ENCODE measurements at places on chromosomes 13 and 19. TPM values are rescaled to one million over a fixed set of nuclear protein-coding genes. Genes with fewer than 3 reads are reported as not detected.

Gene SIRT6
- 115 TPM for total RNA-seq

Gene DZIP1
- total RNA-seq: 61.9 TPM

Gene TTYH1
- not detected for total RNA-seq

Gene CYP2F1
- not detected for total RNA-seq

GRCh38 chr19:35436477-35437405 lies 11.3 kb upstream of the FFAR2 start:
- DNase-seq: peak; percentile 58
- no peaks in the 10 kb centered on the region for H3K36me3 ChIP-seq
- H3K27me3 ChIP-seq: no peaks in the 10 kb centered on the region
- H3K27ac ChIP-seq: peak overlapping the region; percentile 78

GRCh38 chr13:40776681-40777165 lies 5.7 kb upstream of the MRPS31 start:
- H3K4me1 ChIP-seq: no peaks in the 10 kb centered on the region
- no peaks in the 10 kb centered on the region for H3K27me3 ChIP-seq
- H3K36me3 ChIP-seq: no peaks in the 10 kb centered on the region
- no peak overlapping the region for H3K4me3 ChIP-seq
- peak; percentile 76 for DNase-seq

DNA sequence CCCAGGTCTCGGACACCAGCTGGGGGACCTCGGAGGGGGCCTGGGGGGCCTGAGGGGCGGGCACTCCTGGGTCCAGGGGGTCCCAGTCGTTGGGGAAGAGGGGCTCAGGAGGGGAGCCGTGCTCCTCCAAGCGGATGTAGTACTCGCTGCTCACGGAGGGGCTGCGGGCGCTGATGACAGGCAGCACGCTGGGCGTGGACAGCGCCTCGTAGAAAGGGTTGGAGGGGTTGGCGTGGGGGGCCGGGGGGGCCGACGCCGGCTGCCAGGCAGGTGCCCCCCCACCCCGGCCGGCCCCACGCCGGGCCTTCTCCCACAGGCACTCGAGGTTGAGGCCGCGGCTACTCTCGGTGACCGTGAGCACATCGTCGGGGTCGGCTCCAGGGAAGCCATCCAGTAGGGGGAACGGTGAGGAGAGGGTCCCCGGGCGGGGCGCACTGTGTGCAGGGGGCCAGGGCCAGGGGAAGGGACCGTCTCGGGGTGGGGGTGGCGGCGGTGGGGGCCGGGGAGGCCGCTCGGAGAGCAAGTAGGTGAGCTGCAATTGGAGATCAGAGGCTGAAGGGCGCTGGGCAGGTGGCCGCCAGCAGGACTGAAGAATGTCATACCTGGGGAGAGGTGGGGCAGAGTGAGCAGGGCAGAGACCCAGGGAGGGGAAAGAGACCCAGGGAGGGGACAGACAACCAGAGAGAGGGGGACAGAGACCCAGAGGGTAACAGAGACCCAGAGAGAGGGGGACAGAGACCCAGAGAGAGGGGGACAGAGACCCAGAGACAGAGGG lies 12.1 kb downstream of the LMTK3 start:
- H3K36me3 ChIP-seq: no peaks in the 10 kb centered on the region
- no peaks in the 10 kb centered on the region for H3K4me1 ChIP-seq
- H3K27ac ChIP-seq: no peak overlapping the region
- no peak overlapping the region for H3K4me3 ChIP-seq
- no peaks in the 10 kb centered on the region for H3K27me3 ChIP-seq
- no peak for DNase-seq

DNA sequence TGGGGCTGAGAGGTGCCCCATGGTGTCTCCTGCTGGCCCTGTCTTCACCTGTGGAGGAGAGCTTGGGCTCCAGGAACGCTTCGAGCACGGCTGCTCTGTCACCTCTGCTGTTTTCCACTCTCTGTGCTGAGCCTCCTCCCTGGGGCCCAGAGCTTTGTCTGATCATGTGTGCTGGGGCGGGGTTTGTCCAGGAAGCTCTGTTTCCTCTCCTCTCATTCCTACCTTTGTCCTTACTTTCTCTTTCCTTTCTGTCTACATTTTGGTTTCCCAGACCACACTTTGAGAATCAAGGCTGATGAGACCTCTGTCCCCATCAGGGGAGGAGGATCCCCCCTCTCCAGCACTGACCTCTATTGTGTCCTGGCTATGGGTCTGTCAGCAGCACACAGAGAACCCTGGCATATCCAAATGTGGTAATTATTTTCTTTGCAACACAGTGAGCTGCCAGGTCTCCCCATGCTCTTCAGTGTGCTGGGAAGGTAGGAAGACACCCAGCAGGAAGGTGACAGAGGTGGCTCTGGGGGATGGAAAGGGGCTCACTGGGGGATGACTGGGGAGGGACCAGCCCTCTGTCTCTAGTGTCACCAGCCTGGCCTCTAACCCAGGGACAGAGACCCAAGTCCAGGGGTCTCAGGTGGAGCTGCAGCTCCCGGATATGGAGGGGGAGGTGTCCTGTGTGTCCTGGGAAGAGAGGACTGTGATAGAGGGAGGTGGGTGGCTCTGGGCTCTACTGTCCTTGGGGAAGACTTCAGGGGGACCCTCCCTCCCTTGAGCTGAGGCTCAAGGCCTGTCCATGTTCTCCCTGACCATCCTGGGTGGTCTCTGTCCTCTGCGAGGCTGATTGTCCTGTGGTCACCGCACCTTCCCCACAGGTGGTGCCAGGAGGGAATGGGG lies at the start of gene CEACAM1:
Gene CEACAM1 (minus strand): TSS at position 128 of the 894 bp plus-strand sequence. CDS start 107 bp downstream, at position 21.
- H3K27ac ChIP-seq: peak within 1 kb of the TSS; percentile 83
- H3K4me3 ChIP-seq: peak within 1 kb of the TSS; percentile 16
- H3K4me1 ChIP-seq: no peaks in the 10 kb centered on the region
- no peaks in the 10 kb centered on the region for H3K36me3 ChIP-seq
- DNase-seq: peak; percentile 92
- no peaks in the 10 kb centered on the region for H3K27me3 ChIP-seq

- H3K4me3 ChIP-seq: no peak overlapping the region
- DNase-seq: no peak
- H3K36me3 ChIP-seq: no peaks in the 10 kb centered on the region
- no peaks in the 10 kb centered on the region for H3K4me1 ChIP-seq
- no peaks in the 10 kb centered on the region for H3K27me3 ChIP-seq
Measured at GRCh38 chr19:9981406-9982260, 28.7 kb downstream of the COL5A3 start.

- no peak overlapping the region for H3K4me3 ChIP-seq
- H3K27me3 ChIP-seq: no peaks in the 10 kb centered on the region
- no peaks in the 10 kb centered on the region for H3K4me1 ChIP-seq
- H3K27ac ChIP-seq: peak overlapping the region; percentile 44
- no peak for DNase-seq
Measured at GRCh38 chr19:49492573-49493405, 3.4 kb upstream of the RPS11 start.

- no peaks in the 10 kb centered on the region for H3K4me1 ChIP-seq
- DNase-seq: no peak
- H3K27me3 ChIP-seq: no peaks in the 10 kb centered on the region
- H3K27ac ChIP-seq: no peak overlapping the region
- no peak overlapping the region for H3K4me3 ChIP-seq
- H3K36me3 ChIP-seq: no peaks in the 10 kb centered on the region
Measured at GRCh38 chr13:21330126-21330861, 128.8 kb downstream of the ZDHHC20 start.

Measured in Peyer's patch (tissue), 4 donors.